Hepatic stellate cell (primary cell): ENCODE measurements at places on chromosomes 6 and 20.

DNA sequence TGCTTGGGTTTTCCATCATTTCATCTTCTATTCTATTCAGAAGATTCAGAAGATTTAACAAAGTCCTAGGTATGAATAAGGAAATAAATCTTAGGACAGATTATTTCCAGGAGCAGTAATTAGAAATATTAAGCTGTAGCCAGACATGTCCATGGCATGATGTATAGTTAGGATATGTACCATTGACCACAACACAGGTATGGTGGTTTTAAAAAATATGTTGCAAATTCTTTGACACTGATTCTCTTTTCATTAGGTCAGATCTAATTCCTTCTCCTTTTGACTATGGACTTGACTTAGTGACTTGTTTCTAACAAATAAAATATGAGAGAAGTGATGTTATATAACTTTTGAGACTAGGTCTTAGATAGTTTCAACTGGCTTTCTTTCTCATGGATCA is 23.5 kb upstream of the PDE7B start:
- DNase-seq: no peak

GRCh38 chr6:146709036-146709622 is 110.4 kb downstream of the ADGB start:
- no peak for DNase-seq

DNA sequence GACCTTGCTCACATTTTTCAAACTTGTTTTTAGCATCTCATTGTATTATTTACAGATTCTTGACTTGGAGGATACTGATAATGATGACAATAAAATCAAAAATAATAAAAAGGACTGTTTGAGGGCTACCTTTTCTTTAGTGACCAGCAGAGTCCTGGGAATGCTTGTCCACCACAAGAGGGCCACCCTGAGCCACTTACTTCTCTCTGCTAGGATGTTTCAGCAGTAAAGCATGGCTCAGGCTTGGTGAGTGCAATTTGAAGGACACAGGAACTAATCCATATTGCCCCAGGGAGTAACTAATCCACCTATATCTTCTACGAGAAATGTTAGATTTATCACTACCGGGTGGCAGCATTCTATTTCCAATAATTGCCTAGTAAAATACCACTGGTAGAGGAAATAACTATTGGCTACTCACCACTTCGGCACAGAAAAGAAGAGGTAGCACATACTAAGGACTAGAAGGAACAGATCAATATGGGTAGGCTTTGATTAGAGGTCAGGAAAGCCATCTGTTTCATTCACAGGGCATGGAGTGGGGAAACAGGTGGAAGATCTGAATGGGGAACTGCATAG is 5.8 kb upstream of the KIAA0408 start:
- peak; percentile 60 for DNase-seq

DNA sequence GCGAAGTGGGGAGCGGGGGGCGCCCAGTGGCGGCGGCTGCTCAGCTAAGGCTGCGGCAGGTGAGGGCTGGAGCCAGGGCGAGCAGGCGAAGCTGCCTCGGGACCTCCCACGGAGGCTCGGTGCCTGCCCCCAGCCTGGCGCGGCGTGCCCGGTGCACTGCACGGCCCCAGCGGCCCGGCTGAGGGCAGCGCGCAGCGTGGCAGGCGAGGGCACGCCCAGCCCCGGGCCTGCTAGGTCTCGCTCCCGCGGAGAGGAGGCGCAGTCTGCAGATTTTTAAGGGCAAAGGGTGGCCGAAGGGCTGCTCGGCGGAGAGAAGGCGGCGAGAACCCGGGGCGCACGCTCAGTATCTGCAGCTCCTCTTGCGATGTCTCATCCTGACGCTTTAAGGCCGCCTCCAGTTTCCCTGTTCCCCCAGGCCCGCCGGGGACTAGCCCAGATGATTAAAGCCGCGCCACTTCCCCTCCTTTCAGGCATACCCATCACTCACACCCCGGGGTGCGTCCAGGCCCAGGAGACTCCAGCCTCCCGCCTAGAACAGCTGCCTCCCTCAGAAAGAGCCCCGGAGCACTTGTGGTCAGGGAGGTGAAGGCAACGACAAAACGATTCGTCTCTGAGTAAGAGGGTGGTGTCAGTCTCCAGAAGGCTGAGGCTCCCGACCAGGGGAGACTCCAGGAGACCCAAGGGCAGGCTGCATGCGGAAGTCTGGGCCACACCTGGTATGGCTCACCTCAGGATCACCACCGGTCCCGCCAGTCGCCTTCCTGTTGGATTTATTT is at the start of gene FERMT1:
Gene FERMT1, minus strand, starts transcription at position 158 of the 776 bp plus-strand sequence. CDS start 3,476 bp downstream, outside the sequence.
- peak; percentile 68 for DNase-seq

DNA sequence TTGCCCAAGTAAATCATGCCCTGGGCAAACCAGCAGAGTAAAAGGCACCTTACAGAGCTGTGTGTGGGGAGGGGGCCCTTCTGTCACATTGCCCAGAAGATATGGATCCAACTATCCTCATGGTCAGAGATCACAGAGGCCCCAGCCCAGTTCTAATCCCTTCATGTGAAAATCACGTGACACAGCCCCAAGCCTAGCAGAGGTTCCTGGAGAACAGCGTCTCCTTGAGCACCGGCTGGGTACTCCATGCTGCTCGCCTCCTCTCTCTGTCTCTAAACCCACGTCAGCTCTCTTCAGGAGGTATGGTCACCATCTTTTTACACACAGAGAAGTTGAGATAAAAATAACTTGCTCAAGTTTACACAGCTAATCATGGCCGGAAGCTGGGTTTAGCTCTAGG is 230.2 kb downstream of the ANKRD60 start:
- DNase-seq: no peak

GRCh38 chr6:2993755-2994317 is 5.9 kb upstream of the NQO2 start:
- DNase-seq: no peak

DNA sequence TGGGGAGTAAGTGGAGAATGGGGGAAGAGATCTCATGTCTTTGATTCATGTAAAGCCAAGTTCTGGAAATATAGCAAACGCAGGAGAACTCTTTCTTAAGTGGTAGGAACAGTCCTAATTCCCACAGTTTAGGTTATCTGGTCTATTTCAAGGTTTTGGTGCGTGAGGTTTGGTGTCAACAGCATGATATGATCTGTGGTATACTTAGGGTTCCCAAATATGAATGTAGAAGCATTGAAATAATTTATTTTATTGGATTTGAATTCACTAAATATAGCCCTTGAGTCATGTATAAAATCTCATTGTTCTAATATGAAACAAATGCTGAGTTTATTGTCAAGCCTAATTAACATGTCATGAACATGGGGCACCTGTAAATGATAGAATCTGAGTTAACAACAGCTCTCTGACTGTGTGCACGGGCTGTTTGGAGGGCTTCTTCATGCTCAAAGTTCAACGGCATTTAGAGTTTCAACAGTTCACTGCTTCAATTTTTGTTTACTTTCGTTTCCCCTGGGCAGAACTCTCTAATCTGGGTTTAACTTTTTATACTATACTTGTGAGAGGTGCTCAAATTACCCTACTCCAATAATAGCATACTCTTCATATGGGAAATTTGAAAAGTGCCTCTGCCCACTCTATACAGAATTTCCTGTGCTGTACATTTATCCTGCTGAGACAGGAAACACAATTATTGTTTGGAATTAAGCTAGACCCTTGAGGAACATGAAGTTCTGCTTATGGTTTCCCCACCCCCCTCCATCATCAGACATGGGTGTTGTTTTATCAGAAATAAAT is 236.3 kb upstream of the ZNF217 start:
- no peak for DNase-seq

DNA sequence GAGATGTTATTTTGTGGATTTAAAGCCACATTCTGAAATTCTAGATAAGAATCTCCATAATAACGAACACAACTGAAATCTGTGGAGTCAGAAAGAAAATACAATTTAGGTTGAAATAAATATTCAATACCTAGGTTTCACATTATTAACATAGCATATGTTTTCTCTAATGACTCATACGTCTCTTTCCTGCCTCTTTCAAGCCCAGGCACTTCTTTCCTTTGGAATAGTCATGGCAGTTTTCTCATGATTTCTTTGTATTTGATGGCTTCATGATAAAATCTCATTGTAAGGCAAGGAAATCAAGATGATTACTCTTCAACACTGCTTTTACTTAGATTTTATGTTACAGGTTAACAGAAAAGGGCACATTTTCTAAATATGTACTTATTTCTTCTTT is 803.7 kb downstream of the PHF3 start:
- DNase-seq: no peak

DNA sequence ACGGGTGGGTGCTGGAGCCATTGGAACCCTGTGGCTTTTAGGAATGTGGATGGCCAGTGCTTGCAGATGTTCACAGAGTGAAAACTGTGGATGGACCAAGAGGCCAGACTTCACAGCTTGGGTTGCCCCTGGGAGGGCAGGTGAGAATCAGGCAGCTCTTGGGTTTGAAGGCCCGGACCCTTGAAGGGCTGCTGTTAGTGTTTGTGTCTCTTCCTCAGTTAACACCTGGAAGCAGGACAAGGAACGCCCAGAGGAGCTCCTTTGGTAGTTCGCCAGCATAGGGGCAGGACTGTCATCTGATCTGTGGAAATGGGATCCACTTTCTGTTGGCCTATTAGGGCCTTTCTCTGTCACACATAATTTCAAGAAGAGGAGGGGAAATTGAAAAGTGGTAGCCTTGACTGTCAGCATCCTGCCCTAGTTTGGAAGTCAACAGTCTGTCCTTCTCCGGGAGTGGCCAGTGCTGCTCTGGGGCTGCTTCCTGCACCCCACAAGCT is 43.6 kb downstream of the RIOK1 start:
- no peak for DNase-seq
